ENCODE measurements at places on chromosomes 12 and 14.

- DNase-seq, result no peak
Observed at GRCh38 chr12:122681814-122682213, 21.3 kb downstream of the HCAR2 start.

DNA sequence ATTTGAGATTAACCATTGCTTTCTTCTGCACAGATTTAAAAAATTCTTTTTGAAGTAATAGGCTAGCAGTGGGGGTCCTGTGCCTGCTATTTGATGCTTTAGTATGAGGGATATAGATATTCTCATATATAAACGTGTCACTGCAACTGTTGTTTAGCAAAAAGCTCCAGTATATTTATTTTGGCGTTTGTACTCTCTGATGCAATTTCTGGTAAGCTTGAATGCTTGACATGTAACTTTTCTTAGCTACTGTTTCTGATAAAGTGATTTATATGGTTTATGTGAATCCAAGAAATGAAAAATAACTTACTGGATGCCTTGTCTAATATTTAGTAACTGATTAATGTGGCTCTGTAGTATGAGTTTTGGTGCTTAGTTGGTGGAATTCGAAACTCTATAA is 77.1 kb downstream of the TTLL5 start:
- no peak for DNase-seq

- no peak for DNase-seq
Observed at GRCh38 chr14:47676315-47676617, 861 bp upstream of the MDGA2 start.

- DNase-seq, result no peak
Observed at GRCh38 chr12:66453120-66453519, 150.8 kb downstream of the HELB start.

- DNase-seq, result no peak
Observed at GRCh38 chr12:47021298-47021697, 58.1 kb upstream of the PCED1B start.

DNA sequence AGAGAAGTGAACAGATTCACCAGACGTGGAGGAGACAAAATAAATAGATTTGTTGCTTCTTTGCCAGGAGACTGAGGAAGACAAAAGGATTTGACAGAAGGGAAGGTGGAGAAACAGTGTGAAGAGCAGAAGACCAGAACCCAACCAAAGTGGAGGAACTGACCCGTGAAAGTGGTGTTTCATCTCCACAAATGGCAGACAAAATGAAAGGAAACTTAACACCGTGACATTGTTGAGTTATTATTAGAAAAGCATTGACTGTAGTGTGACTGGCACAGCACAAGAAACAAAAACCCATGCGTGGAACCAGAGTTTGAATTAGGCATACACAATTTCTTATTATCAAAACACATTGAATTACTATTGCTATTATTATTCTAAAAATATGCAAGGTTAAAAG is 518.1 kb downstream of the TMEM121 start:
- DNase-seq, result no peak

- DNase-seq, result no peak
Observed at GRCh38 chr12:88339966-88340365, 197.9 kb downstream of the TMTC3 start.
